ENCODE measurements at places on chromosomes 11 and 22.

- DNase-seq: no peak
These were observed 659.9 kb upstream of the LUZP2 start for GRCh38 chr11:23836981-23837380.

GRCh38 chr22:29821291-29822016, 16.6 kb downstream of the ASCC2 start:
- DNase-seq: peak; percentile 62

DNA sequence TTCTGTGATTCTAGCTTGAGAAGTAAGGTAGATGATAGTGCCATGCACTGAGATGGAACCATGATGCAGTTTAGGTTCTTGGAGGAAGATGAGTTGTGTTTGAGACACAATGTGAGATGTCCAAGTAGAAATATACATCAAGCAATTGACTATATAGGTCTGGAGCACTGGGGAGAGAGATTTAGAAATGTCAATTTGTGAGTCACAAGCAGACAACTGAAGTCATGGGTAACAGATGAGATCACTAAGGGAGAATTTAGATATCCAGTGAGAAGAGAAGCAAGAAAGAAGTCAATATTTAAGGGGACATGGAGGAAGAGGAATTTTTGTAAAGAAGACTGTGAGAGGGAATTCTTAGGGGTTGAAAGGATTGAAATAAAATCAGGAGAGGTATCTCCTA, 65.1 kb upstream of the RRAS2 start:
- no peak for DNase-seq

- DNase-seq: no peak
These were observed 1.5 kb downstream of the LRRC75B start for GRCh38 chr22:24591286-24591830.

- DNase-seq: no peak
These were observed 10.6 kb downstream of the REXO2 start for GRCh38 chr11:114449845-114450244.

DNA sequence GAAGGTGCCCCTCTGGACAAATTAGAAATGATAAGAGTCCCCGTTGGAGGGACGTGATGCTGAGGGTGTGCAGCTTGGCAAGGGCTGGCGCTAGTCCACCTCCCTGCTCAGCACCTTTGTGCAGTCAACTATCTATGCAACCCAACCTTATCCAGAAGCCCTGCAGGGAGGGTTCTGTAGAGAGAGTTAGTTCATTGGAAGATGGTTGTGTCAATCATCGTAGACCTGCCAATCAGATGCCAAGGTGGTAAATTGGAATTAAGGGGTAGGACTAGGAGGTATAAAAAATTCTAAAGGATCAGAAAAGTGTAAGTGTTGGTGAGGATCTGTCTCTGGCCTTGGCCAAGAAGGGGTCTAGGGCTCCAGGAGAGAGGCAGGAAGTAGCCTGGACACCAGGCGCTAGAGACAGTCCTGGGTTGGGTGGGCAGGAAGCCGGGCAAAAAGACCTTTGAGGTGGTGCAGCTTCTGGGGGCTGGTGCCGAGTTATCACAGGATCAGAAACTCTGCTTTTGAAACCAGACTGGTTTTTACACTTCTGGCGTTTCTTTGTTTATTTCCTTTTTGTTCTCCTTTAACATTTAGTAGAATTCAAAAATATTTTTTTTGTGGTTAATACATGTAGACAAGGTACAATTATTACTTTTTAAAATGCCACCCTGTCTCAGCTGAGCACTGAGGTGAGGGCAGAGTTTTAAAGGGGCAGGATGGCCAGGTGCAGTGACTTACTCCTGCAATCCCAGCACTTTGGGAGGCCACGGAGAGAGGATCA, 1.6 kb downstream of the C1QTNF6 start:
- no peak for DNase-seq

- DNase-seq: no peak
These were observed 1496.4 kb downstream of the TBC1D22A start for GRCh38 chr22:48258811-48259210.

DNA sequence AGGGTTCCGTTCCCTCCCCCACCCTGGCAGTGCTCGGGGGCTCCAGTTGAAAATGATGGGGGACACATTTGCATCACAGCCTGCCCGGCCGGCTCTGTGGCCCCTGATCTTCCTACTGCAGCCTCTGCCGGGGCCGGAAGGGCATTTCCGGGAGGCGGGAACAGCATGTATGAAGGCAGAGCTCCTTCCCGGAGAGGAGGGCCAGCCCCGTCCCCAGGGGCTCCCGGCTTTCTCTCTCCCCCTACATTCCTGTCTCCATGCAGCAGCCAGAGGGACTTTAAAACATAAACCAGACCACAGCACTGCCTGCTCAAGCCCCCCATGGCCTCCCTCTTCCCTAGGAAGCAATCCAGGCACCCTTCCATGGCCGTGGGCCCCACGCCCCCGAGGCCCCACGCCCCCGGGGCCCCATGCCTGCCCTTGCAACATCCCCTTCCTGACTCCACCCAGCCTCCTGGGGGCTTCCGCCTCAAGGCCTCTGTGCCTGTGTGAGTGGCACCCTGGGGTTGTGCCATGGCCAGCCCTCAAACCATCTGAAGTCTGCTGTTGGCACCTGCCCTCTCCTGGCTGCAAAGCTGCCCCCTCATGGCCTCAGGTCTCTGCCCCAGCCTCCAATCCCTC, 73.1 kb downstream of the CDKN1C start:
- DNase-seq: no peak

DNA sequence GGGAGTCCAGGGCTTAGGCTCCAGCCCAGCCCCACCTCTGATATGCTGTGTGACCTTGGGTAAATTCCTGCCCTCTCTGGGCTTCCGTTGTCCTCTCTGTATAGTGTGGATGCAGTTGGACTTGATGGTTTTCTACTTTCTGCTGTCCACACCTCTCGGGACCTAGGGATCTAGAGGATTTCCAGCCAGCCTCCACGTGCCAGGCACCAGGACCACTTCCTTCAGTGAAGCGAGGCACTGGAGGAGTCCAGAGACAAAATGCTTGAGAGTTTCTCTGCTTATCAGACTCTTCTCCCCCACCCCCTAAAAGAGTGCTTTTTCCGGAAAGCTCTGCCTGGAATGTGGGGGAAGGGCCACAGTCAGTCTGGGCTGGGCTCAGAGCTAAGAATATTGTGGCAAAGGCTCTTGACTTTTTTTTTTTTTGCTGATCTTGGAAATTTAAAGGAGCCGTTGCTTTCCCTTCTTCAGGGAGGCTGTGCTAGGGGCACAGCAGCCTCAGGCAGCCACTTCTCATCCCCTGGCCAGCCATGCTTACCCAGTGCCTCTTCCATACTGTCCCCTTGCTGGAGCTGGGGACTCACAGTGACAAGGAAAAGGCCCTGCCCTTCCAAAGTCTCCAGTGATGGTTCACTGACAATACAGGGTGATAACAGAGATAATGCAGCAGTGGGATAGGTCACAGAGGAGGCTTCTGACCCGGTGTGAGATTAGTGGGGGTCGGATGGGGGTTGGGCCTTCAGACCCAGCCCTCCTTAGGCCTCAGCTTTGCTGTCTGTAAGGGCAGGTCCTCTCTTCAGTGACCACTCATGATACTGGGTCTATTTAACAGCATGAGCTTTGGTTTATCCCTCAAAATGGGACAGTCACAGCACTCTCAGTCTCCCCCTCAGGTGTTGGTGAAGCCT, 2.9 kb upstream of the SERPINH1 start:
- DNase-seq: no peak

DNA sequence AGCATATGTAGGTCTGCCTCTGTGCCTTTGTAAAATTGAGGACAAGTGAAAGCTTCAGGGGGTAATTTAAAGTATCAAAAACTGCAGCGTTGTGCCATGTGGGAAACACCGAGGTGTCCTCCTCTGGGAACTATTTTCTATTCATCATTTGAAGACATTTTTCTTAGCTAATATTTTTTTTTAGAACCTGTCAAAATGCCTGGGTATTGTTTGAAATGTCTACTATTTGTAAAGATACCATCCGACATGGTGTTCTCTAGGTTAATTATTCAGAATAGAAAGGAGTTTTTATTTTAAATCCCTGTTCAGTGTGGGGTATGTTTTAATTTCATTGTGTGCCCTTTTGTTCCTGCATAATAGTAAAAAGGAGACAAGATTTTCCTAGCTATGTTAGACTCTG, 490.8 kb downstream of the NELL1 start:
- DNase-seq: no peak

- DNase-seq: no peak
These were observed 44.5 kb downstream of the BRD1 start for GRCh38 chr22:49783036-49783746.

DNA sequence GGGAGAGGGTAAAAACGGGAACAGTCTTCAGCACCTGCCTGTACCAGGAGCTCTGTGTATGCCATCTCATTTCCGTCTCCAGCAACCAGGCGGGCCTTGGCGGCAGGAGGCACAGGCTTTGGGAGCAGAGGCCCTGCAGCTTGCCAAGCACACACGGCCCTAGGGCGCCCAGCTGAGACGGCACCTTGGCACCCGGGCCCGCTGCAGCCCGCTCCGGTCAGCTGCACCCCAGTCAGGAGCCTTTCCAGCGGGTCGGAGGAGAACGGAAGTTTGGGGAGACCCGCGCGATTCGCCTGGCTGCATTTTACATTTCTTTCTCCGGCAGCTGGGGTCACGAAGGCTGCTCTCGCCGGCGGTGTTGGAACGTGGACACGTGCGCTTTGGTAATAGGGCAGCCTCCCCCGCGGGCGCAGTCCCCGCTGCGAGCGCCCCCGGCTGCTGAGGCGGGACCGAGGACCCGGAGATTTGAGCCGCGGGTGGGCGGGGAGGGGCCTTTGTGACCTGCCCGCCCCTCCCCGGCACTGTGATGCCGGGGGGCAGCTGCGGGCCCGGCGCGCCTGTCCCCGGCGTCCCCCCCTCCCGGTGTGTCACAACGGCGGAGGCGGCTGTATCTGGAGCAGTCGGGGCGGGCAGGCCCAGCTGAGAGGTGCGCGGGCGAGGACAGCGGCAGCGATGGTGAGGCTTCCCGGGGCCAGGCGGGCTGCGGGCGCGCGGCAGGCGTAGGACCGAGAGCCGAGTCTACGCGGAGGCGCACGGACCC, at the start of gene TUBA8:
TUBA8 (plus strand) TSS at position 616 of the 760 bp plus-strand sequence; CDS start at position 673, 57 bp downstream.
- DNase-seq: peak; percentile 32

GRCh38 chr11:86671531-86672006, 847 bp downstream of the ME3 start:
- no peak for DNase-seq

- DNase-seq: peak; percentile 63
These were observed 20.1 kb downstream of the TSSC4 start for GRCh38 chr11:2420502-2421225.

GRCh38 chr22:32735526-32735925, 66.0 kb upstream of the TIMP3 start:
- no peak for DNase-seq

DNA sequence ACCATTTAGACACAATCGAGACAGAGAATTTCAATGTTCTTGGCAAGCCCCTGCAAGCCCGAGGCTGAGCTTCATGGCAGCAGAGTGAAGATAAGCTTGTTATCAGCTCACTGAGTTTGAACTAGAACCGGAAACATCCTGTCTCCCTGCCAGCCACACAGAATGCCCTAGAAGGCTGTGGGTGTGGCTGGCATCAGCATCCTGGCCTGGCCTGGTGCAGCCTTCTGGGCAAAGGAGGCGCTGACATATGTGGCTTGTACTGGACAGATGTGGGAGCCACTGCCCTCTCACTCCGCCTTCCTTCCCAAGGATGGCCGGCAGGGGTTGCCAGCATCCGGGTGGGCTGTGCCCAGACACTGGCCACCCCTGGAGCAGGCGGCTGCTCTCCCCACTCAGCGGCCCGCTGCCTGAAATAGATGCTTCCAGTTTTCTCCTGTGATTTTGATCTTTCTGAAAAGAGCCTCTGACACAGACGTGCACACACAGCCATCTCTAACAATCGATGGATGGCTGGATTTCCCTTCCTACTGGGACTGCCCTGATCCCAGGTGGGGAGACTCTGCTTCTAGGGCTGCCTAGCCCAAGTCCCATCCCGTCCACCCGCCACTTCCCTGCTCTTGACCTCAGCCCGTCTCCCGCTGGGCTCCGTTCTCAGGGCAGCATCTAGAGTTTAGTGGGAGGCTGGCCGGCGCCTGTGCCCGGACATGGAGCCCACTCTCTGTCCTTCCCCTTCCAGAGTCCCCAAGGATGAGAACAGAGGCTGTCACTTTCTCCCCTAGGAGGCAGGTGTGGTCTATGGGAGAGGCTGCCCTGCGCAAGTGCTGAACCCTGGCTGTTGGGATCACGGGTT, 149.7 kb downstream of the CTTN start:
- DNase-seq: no peak

DNA sequence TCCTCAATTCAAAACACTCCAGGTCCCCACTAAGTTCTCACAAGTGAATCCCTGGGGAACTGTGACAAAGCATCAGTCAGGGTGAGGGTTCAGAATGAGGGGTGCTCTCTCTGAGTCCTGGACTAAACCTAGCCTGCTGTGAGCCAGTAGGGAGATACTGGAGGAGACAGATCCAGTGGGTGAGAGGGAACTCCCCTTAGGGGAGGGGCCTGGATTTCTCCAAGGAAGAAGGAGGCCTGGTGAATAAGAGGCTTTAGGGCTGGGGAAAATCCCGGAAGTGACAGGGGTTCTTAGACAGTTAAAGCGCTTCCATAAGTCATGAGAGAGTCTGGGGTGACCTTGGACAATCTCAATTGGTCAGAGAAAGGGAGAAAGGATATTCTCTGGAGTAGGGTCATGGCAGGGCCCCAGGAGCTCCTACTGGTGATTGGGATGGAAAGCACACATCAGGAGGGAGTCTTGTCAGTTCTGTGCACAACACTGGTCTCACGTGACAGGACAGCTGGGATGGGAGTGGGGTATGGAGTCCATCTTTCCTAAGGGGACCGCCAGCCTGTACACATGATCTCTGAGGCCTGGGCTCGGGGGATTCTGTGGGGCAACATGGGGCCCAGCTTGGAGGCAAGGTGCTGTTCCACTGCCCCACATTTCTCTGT, 1.5 kb downstream of the TBC1D10A start:
- no peak for DNase-seq

DNA sequence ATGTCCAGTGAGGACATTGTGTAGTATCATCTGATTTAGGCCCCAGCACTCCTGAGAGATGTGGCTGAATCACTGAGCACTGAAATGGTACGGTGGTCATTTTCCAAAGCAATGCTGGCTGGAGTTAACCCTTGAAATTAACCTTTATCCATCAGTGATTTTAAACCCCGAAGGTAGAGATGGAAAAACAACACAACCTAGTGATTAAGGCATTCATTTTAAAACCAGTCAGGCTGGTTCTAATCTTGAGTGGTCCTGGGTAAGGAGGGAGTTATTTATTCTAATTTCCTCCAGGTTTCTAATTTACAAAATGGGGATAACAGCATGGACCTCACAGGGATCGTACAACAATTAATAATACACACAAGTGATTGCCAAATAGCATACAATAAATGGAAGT, 6.6 kb upstream of the CSNK2A3 start:
- DNase-seq: no peak

DNA sequence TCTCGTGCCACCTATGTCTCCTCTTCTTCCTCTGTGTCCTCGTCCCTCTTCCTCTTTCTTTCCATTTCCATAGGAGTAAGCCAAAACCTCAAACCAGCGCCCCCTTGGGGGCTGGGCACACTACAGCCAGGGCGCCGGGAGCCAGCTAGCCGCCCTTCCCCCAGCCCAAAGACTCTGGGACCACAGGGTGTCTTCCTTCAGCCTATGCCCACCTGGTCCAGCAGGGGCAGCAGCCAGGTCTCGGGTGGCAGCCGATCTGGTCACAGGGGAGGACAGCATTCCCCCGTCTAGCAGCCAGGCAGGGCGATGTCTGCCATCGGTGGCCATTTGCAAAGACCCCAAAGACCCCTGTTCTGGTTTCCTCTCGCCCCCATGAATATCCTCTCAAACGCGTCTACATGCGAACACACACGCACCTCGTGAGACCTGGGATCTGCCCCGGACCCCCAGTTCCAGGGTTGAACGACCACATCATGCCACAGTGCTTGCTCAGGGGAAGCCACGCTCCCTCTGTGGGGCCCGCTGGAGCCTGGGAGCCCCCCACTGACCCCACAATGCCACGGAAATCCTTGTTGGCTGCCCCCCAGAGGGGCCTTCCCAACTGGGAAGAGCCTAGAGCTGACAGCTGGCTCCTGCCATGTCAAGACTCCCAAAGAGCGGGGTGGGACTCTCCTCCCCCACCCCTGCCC, 546.0 kb upstream of the CCDC179 start:
- DNase-seq: no peak

Data from stimulated activated CD4-positive, alpha-beta T cell treated with anti-CD3 and anti-CD28 coated beads, Interleukin-1b, Interleukin-23, amount 100 ng/mL, for 48 hours (primary cell).